GM12865 (cell line): ENCODE measurements at places on chromosomes 12 and 14.

GRCh38 chr12:25241167-25242020 lies 9.3 kb downstream of the KRAS start:
- peak; percentile 64 for DNase-seq

- no peak for DNase-seq
These were observed 12.2 kb upstream of the PPP1R13B start for GRCh38 chr14:103859416-103860202.

GRCh38 chr14:71749613-71750238 lies 182.5 kb upstream of the RGS6 start:
- DNase-seq: peak; percentile 33

- DNase-seq: peak; percentile 83
These were observed 54.3 kb upstream of the PPP2R5C start for GRCh38 chr14:101707068-101707842.

GRCh38 chr12:104928036-104928745 lies 29.9 kb downstream of the SLC41A2 start:
- no peak for DNase-seq

DNA sequence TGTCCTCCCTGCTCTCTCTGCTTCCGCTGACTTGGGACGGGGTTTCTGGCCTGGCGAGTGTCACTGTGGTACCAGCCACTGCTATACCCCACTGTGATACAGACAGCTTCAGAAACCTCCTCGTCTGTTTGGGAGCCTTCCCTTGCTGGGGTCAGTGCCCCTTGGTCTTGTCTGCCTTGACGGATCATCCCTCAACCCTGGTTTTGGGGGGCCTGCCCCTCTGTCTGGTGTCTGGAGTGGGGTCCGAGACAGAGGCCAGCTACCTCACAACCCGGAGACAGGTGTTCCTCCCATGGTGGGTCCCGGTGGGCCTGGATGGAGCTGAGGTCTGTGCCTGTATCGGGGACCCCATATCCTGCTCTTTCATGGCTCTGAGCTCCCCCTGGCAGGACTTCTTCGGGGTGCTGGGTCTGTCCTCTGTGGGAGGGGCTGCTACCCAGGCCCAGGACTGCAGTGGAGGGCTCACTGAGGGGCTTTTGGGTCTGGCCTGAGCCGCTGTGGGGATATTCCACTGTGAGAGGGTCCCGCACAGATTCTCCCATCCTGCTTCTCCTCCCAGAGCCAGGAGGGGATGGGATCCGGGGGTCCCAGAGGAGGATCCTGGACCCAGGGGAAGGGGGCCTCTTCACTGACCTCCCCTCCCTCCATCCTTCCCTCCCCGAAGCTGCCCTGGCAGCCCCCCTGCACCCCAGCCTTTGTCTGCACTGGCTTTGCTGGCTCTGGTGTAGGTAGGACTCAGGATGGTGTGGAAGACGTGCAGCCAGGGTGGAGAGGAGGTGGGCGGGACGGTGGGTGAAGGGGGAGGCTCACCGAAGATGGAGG lies 365.5 kb downstream of the TMEM121 start:
- DNase-seq: no peak

DNA sequence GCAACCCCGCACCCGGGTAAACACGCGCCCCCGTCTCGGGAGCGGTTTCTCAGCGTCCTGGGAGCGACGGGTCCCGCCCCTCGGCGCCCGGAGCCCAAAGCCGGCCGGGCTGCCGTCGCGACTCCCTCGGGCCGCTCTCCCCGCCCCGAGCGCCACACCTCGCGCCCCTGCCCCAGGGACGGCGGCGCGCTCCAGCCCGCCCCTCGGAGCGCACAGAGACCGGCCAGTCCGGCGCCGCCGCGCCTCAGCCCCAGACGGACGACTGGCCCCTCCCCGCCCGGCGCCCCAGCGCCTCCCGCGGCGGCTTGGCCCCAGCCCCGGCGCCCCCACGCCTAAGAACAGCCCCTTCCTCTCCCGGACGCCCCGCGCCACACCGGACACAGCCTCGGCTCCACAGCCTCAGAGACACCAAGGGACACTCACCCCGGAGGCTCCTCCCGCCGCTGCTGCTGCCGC lies 411 bp downstream of the BTBD7 start:
- peak; percentile 77 for DNase-seq

GRCh38 chr14:93789228-93790130 lies 1.2 kb upstream of the PRIMA1 start:
- no peak for DNase-seq

DNA sequence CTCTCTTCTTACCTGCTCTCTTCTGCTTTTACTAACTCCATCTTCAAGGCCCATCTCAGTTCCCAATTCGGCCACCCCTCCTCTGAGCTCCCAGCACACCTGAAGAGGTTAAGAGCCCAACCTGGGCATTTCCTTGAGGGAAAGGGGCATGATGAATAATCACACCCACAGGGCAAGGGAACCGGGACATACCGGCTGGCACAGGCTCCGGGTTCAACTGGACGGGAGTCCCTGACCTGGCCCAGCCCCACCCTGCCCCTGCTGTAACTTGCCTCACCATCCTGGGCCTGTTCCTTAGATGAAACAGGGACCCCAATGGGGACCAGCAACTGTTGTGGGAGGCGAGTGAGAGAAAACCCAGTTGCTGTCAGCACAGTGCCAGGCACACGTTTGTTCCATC lies 8.5 kb downstream of the CCDC85C start:
- DNase-seq: no peak

DNA sequence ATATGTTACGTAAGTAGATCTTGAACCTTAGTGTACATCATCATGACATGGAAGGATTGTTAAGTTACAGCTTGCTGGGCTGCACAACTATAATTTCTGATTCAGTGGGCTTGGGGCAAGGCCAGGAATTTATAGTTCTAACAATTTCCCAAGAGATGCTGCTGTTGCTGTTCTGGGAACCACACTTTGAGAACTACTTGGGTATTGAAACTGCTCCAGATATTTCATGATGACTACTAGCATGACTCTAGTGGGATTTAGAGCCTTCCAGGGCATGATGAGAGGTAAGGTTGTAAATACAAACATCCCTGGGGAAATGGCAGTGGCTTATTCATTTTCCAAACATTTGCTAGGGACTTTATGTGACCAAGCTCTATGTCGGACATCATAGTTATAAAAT lies 904.8 kb upstream of the SEL1L start:
- DNase-seq: no peak

DNA sequence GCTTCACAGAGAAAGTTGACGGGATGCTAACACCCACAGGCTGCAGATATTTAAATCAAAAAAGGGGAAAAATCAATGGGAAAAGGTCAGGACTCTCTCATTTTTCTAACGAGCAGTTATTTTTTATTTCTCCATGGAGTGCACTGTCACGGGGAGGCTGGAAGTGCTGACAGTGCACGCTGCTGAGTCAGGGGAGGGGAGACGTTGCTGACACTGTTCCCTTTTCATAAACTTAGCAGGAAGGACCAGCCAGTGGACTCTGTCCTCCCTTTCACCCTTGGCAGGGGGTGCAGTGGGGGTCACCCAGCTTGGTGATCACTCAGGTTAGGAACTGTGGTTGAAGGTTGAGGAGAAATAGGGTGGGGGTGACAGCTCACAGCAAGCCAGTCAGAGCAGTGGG lies 65.6 kb upstream of the FUT8 start:
- no peak for DNase-seq

DNA sequence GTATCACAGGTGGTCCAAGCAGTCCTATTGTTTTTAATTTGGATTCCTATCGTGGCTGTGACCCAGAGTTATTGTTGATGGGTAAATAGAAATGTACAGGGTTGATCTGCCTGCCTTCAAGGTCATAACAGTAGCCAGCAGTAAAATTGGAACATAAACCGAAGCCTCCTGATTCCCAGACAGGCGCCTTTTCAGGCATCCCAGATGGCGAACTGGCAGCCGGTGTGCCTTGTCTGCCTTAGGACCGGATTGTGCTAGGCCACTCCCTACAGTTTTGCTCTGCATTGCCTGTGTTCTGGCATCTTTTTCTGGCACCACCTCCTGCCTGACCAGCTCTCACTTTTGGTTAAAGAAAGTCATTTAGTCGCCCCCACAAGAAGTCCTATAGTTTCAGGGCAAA lies 22.2 kb downstream of the TMEM117 start:
- no peak for DNase-seq

DNA sequence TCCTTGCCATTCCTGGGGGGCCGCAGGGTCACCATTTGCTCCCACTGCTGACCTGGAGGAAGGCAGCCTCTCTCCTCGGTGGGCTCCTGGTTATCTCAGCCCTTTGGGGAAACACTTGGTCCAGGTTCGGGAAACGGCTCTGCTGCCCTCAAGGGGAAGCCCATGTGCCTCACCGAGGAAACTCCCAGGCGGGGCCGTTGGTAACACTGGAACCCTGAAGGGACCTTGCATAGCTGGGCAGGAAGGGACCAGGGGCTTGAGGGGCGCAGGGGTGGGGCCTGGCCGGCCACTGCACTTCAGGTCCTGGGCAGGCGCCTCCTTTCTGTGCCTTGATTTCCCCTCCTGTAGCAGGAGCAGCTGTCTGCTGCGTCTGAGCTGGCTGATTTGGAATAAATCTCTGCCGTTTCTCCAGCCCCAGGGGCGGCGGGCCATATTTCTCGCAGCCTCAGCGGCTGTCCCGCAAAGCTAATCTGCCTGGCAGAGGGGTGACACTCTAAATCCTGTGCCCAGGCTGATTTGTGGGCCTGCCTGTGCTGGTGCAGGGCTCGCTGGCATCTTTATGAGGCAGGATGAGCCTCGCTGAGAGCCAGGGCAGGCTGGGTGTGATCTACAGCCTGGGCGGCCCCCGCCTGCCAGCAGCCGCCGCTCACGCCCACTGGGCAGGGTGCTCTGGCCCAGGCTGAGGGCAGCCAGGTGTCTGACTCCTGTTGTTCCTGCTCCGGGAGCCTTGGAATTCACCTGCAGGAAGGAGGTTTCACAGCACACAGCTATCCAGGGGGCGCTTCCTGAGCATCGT lies 49.7 kb downstream of the KIF26A start:
- no peak for DNase-seq

DNA sequence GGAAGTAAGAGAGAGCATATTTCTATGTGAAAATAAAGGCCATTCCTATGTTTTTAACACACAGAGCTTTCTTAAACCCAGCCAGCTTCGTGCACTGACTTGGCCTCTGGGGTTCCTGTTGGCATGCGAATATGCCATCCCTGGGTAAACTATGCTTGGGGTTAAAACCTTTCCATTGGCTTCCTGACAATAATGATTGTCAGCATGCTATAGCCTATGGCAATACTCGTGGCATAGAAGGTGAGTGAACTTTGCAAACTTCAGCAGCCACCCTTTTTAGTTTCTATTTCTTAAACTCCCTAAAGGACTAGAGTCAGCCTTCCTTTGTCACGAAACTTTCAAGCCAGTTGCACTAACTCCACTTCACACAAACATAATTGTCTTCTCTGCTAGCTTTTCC lies 148.4 kb upstream of the RGS6 start:
- DNase-seq: no peak

DNA sequence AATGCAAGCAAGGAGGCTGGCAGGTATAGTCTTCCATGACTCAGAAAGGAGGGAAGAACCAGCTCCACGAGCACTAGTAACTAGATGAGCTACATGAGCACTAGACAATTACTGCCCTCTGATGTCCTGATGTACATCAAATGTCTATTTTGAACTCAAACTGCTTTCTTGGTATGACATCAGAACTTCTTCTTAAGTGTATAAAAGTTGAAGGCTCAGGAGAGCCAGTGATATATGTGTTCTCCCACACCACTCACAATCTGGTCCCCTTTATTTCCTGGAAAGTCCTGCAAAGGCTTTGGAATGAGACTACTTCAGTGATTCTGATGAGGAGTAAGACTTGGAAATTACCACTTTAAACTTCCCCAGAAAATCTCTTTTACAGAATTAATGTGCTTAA lies 18.5 kb upstream of the DHRS7 start:
- peak; percentile 42 for DNase-seq

GRCh38 chr12:30990316-30990715 lies 63.8 kb downstream of the TSPAN11 start:
- DNase-seq: no peak

GRCh38 chr14:96090441-96091148 lies 51.4 kb downstream of the C14orf132 start:
- no peak for DNase-seq

DNA sequence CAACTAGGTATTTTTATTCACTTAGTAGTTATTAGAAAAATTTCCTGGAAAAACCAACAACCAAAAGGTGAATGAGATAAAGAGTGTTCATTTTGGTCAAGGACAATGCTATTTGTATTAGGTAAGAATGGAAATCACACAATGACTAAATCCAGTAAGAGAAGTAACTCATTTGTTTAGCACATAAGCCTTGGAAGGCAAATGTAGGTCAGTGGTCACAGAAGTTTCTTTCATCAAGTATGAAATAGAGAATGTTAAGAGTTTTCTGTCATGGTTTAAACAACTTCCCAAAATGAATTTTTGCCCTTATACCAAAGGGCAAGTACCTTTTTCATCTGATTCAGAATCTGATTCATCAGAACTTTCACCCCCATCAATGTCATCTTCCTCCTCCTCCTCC lies 101.7 kb downstream of the KIF21A start:
- peak; percentile 57 for DNase-seq

DNA sequence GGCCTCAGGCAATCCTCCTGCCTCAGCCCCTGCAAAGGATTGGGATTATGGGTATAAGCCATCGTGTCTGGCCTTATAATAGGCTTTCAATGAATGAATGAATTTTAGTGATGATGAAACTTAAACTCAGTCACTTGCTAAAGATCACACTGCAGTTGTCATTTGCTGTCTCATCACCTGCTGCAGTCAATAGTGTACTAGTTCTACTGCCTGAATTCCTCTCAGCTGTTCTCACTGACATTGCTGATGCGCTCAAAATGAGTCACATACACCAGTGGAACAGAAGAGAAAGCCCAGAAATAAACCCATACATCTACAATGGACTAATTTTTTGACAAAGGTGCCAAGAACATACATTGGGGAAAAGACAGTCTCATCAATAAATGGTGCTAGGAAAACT lies 5.6 kb upstream of the SYNJ2BP start:
- DNase-seq: no peak

DNA sequence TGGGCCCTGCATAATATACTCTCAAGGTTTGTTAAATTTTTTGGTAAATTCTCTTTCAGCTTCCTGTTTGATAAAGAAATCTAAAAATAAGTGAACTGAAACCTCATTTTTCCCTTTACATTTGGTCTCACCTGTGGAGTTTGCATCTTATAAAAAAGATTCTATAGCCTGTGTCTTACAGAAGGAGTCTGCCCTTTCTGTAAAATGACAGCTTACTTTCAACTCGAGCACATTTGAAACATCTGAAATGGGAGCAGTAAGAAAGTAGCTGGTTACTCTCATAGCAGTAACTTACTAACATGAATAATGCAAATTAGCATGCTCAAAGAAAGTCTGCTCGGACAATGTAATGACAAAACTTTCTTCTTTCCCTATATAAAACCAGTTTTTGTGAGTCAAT lies 155.8 kb downstream of the NELL2 start:
- DNase-seq: no peak

GRCh38 chr14:77024171-77024691 lies 4.3 kb downstream of the IRF2BPL start:
- peak; percentile 72 for DNase-seq
